ENCODE measurements at places on chromosomes 6 and 20. TPM values are rescaled to one million over a fixed set of nuclear protein-coding genes. Genes with fewer than 3 reads are reported as not detected.

GRCh38 chr6:10170816-10171215 is 244.1 kb downstream of the TFAP2A start:
- no peak overlapping the region for H3K27ac ChIP-seq
- H3K4me3 ChIP-seq = no peak overlapping the region
- no peaks in the 10 kb centered on the region for H3K36me3 ChIP-seq

- no peaks in the 10 kb centered on the region for H3K4me1 ChIP-seq
- H3K27ac ChIP-seq = no peak overlapping the region
- H3K27me3 ChIP-seq = no peaks in the 10 kb centered on the region
- no peak for DNase-seq
- H3K4me3 ChIP-seq = no peak overlapping the region
Measured at GRCh38 chr20:14441201-14441600, 103.8 kb upstream of the FLRT3 start.

GRCh38 chr6:96760153-96760687 is 77.1 kb downstream of the GPR63 start:
- no peak for DNase-seq
- no peak overlapping the region for H3K27ac ChIP-seq
- H3K4me1 ChIP-seq = no peaks in the 10 kb centered on the region
- no peaks in the 10 kb centered on the region for H3K36me3 ChIP-seq

DNA sequence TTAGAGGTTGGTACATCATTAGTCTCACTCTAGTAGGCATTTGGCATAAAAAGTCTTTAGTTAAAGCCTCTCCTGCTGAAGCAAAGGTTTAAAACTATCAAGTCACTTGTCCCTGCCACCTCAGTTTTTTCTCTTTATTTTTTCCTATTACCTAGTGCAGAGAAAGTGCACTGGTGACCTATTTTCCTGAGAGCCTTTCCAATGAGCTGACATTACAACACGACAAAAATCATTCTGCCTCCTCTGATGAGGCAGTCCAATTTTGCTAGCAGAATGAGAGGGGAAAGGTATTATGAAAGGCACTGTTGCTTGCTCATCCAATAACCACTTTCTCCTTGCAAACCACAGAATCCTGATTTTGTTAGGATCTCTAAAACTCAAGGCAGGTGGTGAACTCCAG is 73.3 kb upstream of the SGK1 start:
- no peaks in the 10 kb centered on the region for H3K27me3 ChIP-seq
- no peaks in the 10 kb centered on the region for H3K4me1 ChIP-seq
- no peak overlapping the region for H3K4me3 ChIP-seq
- no peak overlapping the region for H3K27ac ChIP-seq
- DNase-seq = no peak
- H3K36me3 ChIP-seq = no peaks in the 10 kb centered on the region

- H3K27ac ChIP-seq = no peak overlapping the region
- peak; percentile 57 for DNase-seq
- H3K36me3 ChIP-seq = no peaks in the 10 kb centered on the region
- no peaks in the 10 kb centered on the region for H3K27me3 ChIP-seq
- H3K4me3 ChIP-seq = peak overlapping the region; percentile 18
Measured at GRCh38 chr6:2952557-2953095, 18.7 kb downstream of the SERPINB6 start.

DNA sequence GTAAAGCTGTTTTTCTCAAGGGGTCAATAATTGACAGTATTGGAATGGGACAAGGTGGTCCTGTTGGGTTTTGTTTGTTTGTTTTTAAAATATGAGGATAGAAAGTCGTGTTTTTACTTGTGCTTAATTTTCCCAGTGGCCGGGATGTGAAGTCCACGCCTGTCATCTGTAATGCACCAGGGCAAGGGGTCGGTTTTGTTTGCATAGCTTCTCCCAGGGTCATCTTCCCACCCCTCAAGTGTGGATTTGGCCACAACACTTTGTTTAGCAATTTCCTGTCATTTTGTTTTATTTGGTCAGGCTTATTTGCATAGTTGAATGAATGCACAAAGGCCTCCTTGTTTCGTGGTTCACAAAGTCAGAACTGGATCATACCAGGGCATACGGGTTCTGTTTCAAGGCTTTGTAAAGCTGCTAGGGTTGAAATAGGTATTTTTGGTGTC is 29.8 kb downstream of the SYNJ2 start:
- no peak for DNase-seq
- H3K36me3 ChIP-seq = no peaks in the 10 kb centered on the region
- H3K27ac ChIP-seq = no peak overlapping the region
- H3K27me3 ChIP-seq = no peaks in the 10 kb centered on the region
- no peaks in the 10 kb centered on the region for H3K4me1 ChIP-seq

GRCh38 chr6:3339811-3340210 is 81.1 kb downstream of the PSMG4 start:
- H3K27ac ChIP-seq = no peak overlapping the region
- H3K4me3 ChIP-seq = no peak overlapping the region
- no peaks in the 10 kb centered on the region for H3K27me3 ChIP-seq
- H3K4me1 ChIP-seq = no peaks in the 10 kb centered on the region

DNA sequence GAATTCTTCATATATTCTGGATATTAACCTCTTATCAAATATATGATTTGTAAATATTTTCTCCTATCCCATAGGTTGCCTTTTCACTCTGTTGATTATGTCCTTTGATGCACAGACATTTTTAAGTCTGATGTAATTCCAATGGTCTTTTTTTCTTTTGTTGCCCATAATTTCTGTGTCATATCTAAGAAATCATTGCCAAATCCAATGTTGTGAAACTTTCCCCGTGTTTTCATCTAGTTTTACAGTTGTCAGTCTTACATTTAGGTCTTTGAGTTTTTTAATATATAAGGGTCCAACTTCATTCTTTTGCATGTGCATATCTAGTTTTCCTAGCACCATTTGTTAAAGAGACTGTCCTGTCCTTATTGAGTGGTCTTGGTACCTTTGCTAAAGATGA is 111.5 kb downstream of the SESN1 start:
- H3K4me1 ChIP-seq = no peaks in the 10 kb centered on the region
- H3K36me3 ChIP-seq = peaks cover 19% of the 10 kb centered on the region
- no peaks in the 10 kb centered on the region for H3K27me3 ChIP-seq
- H3K4me3 ChIP-seq = no peak overlapping the region
- no peak overlapping the region for H3K27ac ChIP-seq
- no peak for DNase-seq

DNA sequence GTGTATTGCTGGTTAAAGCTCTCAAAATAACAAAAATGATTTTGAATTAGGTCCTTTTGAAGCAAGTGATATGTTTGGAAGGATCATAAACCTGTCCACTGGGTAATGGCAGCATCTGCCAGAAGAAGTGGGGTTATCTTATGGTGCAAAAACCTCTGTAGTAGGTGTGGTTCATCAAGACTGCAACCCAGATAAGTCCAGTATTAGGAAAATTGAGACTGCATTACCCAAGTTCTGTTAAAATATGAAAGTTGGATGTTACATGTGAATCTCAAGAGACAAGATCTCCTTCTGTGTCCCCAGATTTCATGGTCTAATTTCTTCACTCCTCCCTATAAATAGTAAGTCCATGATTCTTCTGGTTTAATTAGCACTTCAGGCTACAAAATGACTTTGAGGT is 59.4 kb downstream of the RPRD1B start:
- no peak overlapping the region for H3K4me3 ChIP-seq
- peaks cover 27% of the 10 kb centered on the region for H3K4me1 ChIP-seq
- no peaks in the 10 kb centered on the region for H3K36me3 ChIP-seq
- peak overlapping the region; percentile 45 for H3K27ac ChIP-seq
- no peak for DNase-seq
- H3K27me3 ChIP-seq = no peaks in the 10 kb centered on the region

DNA sequence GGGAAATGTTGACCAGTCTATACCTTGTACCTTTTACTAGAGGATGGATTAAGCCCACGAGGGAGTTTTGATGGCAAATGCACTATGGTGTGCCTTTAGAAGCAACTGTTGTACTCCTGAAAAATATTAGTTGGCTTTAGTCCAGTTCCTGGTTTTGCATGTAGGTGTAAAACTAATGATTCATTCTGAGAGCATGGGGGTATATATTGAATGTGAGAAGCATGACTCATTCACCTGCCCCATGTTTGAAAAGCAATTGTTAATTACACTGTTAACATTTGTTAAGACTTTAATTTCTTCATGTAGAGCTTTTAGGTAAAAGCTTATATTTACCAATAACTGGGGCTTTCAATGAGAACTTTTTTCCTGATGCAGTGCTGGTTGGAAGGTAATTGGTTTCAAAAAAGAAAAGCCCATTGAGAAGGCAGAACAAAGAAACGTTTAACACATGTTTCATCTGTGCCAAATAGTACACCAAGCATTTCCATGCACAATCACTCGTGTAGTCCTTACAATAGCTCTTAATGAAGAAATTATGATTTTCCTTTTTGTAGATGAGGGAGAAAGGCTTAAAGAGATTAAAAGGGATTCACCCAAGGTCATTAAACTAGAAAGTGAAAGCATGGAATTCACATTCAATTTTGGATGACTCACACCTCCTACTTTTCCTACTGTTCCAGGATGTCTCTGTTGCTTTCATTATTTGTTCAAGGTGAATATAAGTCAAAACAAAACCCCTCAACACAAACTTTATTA is 134.1 kb downstream of the CCDC170 start:
- H3K27ac ChIP-seq = no peak overlapping the region
- no peak overlapping the region for H3K4me3 ChIP-seq

GRCh38 chr6:153032255-153032882 is 29.9 kb upstream of the MTRF1L start:
- no peaks in the 10 kb centered on the region for H3K27me3 ChIP-seq
- no peak overlapping the region for H3K27ac ChIP-seq
- H3K4me3 ChIP-seq = no peak overlapping the region
- DNase-seq = no peak

Gene RPN2
- total RNA-seq = 103 TPM
